Effector CD8-positive, alpha-beta T cell (primary cell): ENCODE measurements at places on chromosomes 1 and 21.

- no peak for DNase-seq
Measured at GRCh38 chr1:14118691-14119485, 418.9 kb downstream of the PRDM2 start.

DNA sequence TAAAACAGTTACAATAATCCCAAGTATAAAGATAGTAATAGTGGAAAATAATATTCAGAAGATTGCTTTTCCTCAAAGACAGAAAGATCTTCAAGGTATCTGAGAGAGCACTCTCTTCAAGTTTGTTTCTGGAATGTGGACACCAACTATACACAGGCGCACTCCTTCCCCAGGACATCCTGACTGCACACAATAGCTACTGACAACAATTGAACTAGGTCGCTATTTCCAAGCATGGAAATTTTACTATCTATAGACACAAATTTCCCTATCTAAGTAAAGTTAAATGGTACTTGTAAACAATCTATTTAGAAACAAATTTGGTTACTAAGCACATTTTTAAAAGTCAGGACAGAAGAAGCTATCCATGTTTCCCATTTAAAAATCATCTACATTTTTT, 19.1 kb downstream of the ARHGAP29 start:
- DNase-seq: no peak

DNA sequence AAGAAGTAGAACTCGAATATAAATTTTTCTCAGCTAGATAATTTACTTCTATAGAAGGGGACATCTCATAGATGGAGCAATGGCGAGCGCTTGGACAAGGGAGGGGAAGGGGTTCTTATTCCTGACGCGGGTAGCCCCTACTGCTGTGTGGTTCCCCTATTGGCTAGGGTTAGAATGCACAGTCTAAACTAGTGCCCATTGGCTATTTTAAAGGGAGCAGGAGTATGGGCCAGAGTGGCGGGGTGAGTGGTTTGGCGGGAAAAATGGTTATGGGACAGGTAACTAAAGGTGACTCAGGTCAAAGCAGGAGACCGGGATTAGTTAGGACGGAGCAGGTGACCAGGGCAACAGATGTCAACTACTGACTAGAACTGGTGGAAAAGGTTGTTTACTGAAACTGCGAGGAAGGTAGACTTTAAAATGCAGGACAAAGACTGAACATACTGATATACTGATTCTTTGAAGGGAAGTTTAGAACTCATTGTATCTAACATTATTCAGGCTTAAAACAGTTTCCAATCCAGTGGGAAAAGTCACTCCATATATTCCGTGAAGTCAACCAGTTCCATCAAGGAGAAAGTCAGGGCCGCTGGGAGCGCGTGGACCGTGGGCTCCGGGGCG, 940 bp upstream of the ATAD3A start:
- no peak for DNase-seq

GRCh38 chr1:59025898-59026426, 242.1 kb upstream of the JUN start:
- DNase-seq: no peak

GRCh38 chr1:198416296-198416695, 124.2 kb downstream of the ATP6V1G3 start:
- DNase-seq: no peak

GRCh38 chr1:225597926-225598575, 54.9 kb downstream of the ENAH start:
- DNase-seq: no peak

- DNase-seq: no peak
Measured at GRCh38 chr1:178091986-178092745, 1.7 kb upstream of the RASAL2 start.

DNA sequence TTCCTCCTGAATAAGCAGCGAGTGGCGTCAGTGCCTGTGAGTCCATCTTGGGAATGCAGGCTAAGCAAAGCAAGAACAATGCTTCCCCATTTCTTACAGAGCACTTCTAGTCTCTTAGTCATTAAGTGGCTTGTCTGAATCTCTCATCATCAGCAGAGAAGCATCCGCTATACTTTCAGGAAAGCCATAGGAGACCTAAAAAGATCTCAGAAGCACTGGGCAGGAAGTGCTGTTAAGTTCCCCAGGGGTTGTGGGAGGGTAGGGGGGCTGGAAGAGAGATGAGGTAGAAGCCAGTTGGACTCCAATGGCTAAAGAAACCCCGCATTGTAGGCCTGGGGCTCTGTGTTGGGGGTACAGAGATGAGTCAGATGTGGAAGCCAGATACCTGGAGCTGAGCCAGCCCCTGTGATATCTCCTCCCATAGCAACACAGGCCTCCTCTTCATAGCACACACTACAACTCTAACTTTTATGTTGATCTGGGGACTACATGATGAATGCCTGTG, 44.9 kb downstream of the SYT6 start:
- DNase-seq: no peak
